ENCODE measurements at places on chromosomes 6 and 20.

- DNase-seq, result no peak
Observed at GRCh38 chr6:27669295-27669623, 196.4 kb upstream of the ZNF184 start.

GRCh38 chr6:5042436-5042835 is 38.6 kb upstream of the RPP40 start:
- DNase-seq, result no peak

- DNase-seq, result no peak
Observed at GRCh38 chr6:137856138-137856898, 10.7 kb upstream of the TNFAIP3 start.

DNA sequence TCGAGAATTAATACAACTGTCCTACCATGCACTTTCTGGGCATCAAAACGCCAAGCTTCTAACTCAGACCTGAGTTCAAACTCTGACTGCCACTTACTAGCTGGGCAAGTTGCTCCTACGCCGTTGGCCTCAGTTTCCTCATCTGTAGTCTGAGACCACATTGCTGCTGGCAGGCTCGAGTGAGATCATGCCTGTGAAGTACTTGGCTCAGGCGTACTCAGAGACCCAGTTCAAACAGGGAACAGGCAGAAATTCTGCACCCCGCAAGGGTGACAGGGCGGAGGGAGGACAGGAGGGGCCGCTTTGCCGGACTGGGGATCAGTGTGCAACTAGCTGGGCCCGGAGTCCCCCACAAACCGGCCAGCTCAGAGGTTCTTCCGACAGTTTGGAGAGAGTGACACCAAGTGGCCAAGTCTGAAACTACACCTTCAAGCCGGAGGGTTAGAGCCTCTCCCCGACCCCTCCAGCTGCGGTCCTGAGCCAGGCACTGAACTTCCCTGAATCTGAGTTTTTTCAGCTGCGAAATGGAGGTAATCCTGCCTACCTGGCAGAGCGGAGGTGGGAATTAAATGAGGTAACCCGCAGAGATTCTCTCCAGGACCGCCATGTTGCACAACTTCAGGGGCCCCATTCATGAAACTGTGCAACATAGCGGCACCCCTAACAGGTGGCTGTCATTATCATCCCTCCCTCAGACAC is 46.0 kb upstream of the PTPN1 start:
- DNase-seq, result peak; percentile 35

- no peak for DNase-seq
Observed at GRCh38 chr6:163603395-163603794, 188.9 kb downstream of the QKI start.

GRCh38 chr6:40540790-40541189 is 46.4 kb downstream of the LRFN2 start:
- no peak for DNase-seq

- no peak for DNase-seq
Observed at GRCh38 chr20:49381558-49382493, 100.6 kb downstream of the KCNB1 start.

DNA sequence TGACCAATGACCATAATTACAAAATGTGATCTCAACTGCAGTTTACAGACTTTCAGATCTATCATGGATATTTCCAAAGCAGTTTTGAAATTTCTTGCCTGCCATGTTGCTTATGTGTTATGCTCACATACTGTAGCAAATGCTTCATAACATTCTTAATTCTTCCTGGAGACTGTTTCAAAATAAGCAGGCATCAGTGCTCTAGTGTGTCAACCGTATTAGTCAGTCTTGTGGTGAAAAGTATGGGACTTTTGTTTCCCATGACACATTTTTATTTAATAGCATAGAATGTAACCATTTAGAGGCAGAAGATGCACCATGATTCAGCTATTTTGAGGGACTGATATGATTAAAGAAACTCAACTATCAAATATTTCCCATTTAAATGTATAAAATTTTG is 1.7 kb downstream of the POPDC3 start:
- no peak for DNase-seq

DNA sequence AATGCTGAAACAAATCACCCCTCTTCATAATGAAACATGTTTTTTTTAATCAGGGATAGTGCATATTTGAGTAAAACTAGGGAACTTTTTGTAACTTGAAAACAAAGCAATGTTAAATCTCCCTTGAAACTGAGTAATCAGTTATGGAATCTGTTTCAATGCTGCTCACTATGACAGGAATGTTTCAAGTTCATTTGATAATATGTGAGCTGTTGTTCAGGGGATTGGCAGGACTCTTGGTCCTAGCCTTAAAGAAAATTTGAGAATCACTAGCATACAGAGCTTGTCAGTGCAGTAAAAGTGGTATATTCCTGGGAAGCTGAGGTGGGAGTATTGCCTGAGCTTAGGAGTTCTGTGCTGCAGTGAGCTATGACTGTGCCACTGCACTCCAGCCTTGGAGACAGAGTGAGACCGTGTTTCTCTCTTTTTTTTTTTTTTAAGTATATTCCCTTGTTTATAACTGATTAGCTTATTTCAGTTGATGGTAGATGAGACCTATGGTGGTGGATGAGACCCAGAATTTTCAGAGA is 21.6 kb upstream of the CALHM6 start:
- no peak for DNase-seq

GRCh38 chr6:5211492-5211891 is 49.3 kb downstream of the LYRM4 start:
- no peak for DNase-seq

GRCh38 chr6:18261877-18262276 is 2.5 kb downstream of the DEK start:
- DNase-seq, result no peak

- no peak for DNase-seq
Observed at GRCh38 chr20:2150660-2151059, 49.0 kb downstream of the STK35 start.

DNA sequence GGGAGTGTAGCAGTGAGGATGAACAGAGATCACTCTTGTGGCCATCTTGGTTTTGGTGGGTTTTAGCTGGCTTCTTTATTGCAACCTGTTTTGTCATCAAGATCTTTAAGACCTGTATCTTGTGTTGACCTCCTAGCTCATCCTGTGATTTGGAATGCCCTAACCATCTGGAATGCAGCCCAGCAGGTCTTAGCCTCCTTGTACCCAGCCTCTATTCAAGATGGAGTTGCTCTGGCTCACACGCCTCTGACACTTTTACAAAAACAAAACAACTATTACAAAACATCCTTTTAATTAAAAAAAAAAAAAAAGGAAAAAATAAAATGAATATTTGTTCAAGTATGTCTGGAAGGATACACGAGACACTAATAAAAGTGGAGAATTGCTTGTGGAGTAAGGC is 62.4 kb downstream of the PHACTR2 start:
- DNase-seq, result no peak

DNA sequence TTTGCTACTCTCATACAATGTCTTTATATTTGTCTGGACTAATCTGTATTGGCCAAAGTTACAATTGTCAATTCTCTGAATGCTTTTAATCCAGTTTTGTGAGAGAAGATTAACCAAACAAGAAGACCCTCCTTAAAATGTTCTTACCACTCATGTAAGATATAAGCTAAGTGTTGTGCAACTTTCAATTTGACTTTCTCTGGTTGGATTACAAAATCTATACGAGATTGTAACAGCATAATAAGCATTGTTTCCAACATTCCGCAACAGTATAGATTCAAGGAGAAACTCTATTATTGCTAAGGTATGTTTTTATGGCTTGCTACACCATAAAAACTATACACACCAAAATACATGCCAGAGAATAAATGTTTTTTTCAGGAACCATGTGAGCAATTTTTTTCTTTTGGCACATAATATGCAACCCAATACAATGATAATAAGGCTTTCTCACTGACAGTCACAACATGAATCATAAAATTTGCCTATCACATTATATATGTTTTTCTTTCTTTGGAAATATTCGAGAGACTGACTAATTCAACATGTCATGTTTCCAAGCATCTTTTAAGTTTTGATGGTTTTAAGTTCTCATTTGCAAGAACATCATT is 12.2 kb upstream of the TRPC4AP start:
- no peak for DNase-seq

- DNase-seq, result no peak
Observed at GRCh38 chr20:37362821-37363220, 16.9 kb downstream of the SRC start.

DNA sequence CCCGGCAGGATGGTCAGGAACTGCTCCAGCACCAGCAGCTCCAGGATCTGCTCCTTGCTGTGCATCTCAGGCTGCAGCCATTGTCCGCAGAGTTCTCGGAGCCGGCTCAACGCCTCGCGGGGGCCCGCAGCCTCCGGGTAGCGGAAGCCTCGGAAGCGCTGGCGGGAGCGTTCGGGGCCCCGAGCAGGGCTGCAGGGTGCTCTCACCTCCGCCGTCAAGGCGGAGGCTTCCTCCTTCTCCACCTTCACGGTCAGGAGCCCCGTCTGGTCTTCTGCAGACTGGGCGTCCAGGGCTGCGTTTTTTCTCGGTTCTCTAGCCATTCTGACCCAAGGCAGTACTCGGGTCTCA is 434 bp downstream of the ZKSCAN4 start:
- no peak for DNase-seq

DNA sequence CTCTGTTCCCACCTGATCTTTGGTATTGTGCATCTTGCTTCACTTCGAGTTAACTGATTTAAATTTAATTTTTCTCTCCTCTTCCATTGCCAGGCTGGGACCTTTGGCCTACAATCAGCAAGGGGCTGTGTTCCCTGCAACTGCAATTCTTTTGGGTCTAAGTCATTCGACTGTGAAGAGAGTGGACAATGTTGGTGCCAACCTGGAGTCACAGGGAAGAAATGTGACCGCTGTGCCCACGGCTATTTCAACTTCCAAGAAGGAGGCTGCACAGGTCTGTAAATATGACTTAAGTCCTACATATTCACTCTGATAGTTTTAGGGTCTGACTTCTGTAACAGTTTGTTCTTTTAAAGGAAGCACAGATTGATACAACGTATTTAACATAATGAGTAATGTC is 412.4 kb downstream of the ARHGAP18 start:
- no peak for DNase-seq

- DNase-seq, result no peak
Observed at GRCh38 chr20:1274485-1275311, 8.6 kb downstream of the SNPH start.

- no peak for DNase-seq
Observed at GRCh38 chr20:53445321-53445731, 148.3 kb downstream of the ZNF217 start.

GRCh38 chr6:148996815-148997214 is 250.0 kb downstream of the UST start:
- no peak for DNase-seq

GRCh38 chr6:149347067-149347466 is 29.6 kb downstream of the TAB2 start:
- no peak for DNase-seq

DNA sequence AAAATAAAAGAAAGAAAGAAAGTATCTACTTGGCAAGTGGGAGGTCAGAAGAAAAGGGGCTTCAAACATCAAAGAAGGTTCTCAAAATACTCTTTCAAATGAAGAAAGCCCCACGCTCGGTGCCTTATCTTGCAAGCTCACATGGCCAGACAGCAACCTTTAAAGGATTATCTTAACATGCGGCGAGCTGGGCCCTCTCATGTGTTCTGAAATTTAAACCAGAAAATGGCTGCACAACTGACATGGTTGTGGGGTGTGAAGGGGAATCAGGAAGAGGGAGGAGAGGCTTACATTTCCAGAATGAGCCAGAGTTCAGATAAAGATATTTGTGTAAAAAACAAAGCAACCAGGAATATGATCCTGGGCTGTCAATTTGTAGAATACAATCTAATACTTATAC is 363.1 kb downstream of the PRKN start:
- no peak for DNase-seq
